Activated naive CD4-positive, alpha-beta T cell treated with anti-CD3 and anti-CD28 coated beads for 36 hours (primary cell): ENCODE measurements at places on chromosomes 6 and 20.
A peak's percentile ranks its signal among the peaks of the same experiment; 100 is the strongest.

DNA sequence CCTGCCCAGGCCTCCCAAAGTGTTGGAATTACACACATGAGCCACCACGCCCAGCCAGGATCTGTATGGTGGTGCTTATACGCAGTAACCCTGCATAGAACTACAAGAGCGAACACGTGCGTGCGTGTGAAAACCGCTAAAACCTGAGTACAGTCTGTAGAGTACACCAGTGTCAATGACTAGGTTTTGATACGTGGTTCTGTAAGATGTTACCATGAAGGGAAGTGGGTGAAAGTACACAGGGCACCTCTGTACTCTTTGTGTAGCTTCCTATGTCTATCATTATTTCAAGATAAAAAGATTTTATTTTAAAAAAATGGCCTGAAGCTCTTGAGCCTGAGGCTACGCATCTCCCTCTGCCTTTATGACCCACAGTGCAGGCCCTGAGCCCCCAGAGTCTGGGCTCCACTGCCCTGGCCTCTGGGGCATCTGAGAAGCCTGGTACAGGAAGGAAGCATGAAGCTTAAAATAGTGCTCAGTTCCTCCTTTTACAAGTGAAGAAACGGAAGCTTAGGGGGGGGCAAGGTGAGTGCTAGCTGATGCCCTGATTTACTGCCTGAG, 21.6 kb downstream of the LY86 start:
- peak; percentile 73 for DNase-seq

DNA sequence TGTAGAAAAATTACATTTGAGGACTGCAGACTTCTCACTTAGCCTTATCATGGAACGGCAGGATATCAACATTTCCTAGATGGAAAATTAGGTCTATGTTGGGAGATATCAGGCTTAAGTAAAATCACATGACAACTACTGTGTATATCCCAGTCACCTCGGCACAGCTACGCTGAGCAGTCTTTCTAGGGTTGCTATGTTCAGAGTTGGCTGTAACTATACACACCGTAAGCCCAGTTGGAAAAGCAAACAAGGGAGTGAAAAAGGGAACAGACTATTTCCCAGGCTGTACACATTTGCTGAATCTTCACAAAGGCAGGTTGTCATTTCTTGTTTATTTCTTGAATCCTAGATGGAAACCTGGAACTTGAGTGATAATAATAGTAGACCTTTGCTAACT, 80.7 kb upstream of the PTPRK start:
- no peak for DNase-seq

DNA sequence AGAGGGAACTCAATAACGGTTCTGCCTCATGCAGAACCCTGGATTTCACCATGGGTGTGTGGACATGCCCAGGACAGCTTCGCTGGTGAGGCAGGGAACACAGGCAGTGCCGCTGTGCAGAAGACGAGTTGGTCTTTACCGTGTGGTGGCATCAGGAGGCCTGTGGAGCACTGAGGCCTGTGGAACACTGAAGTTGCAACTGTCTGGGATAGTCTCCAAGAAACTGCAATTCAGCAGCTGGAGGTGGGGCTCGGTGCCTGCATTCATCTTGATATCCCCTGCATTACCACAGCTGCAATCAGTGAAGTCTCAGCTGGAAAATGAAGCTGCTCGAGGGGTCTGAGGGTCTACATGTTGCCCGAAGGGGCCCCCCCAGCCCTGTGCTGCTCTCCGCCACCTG, 202.4 kb upstream of the CDH4 start:
- no peak for DNase-seq

DNA sequence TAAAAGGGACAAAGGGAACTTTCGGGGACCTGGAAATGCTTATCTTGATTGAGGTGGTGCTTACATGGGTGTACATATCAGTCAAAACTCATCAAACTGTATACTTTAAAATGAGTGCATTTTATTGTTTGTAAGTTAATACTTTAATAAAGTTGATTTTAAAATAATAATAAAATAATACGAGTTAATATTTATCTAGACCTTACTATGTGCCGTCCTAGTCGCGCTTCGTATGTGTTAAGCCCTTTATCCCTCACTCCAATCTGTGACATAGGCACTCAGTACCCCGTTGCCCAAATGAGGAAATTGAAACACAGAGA, 47.5 kb downstream of the PDYN start:
- DNase-seq, result no peak
